ENCODE measurements at places on chromosomes 3 and 15.

DNA sequence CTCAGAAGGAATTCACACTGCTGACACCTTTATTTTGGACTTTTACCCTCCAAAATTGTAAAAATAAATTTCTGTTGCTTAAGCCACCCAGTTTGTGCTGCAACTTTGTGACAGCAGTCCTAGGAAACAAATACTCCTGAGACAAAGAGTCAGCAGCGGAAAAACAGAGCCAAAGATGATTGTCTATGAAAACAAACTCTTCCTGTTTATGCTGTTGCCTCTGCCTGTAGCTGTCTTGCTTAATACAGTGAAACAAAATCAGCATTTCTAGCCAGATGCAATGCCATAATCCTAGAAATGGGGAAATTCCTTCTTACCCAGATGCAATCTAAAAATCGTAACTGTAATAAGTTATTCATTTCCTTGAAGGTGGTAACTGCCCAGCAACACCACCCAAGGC, 387.5 kb upstream of the ATP11B start:
- DNase-seq, result no peak

DNA sequence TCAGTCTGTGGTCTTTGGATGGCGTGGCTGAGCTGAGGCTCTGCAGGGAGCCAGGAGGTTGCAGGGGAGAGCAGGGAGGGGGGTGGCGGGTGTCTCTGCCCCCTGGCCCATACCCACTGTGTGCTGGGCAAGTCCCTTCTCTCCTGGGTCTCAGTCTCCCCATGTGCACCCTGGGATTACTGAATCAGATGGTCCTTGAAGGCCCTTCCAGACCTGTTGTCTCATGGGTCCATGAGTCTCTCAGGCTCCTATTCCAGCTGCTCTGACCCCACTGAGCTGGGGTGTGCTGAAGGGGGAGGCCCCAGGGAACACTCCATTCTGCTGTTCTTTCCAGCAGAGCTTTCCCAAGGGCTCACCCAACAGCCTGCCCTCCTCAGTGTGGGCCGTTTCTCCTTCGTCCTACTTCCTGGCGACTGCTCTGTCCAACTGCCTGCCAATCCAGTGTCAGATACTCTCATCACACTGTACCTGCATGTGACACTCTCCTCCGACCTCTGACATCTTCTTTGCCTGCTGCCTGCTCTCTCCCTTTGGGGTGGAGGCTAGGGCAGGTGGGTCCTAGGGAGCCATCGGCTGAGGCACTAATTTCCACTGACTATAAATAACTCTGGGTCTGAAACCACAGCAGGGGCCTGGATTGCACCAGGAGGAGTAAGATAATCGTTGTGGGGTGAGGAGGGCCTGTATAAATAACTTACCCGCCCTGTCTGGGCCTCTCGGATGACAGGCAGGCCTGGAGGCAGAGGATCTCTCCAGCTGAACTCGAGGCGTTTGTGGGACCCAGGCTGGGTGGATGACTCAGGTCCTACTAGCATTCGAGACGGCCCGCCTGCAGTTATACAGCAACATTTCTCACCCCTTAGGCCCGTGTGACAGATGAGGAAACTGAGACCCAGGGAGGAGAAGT, 67.1 kb downstream of the ATP2B2 start:
- DNase-seq, result no peak

DNA sequence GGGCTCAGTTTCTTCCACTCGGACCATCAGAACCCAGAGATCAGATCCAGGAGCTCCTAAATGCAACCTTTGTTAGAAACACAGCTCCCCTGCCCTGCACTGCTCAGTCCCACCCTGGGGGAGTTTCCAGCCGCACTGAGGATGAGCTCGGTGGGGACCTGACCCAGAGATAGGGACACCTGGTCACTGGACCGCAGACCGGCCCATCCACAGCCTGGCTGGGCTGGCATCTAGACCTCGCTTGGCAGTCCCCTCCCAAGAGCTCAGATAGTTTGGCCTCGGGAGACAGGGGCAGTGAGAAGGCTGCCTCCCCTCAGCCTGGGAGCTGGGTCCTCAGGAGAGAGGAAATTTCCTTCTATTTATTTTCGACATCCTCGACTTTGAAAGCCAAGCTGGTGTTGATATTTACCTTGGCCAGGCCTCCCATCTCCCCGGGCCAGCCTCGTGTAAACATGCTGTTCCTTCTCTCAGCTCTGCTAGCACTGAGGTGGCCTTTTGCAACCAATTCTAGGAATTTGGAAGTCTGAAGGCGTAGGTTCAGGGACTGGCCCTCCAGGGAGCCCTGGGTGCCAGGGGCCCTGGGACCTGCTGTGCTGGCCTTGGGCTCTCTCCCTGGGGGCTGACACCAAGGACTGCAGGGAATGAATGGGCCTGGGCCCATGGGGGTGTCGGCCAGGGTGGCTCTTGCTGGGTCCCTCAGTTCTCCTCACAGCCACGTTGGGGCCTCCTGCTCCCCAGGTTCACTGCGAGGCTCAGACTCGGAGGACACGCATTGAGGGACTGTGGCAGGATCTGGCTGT, 90.1 kb downstream of the VGLL4 start:
- no peak for DNase-seq

- no peak for DNase-seq
Measured at GRCh38 chr15:77578641-77579372, 53.9 kb downstream of the LINGO1 start.

DNA sequence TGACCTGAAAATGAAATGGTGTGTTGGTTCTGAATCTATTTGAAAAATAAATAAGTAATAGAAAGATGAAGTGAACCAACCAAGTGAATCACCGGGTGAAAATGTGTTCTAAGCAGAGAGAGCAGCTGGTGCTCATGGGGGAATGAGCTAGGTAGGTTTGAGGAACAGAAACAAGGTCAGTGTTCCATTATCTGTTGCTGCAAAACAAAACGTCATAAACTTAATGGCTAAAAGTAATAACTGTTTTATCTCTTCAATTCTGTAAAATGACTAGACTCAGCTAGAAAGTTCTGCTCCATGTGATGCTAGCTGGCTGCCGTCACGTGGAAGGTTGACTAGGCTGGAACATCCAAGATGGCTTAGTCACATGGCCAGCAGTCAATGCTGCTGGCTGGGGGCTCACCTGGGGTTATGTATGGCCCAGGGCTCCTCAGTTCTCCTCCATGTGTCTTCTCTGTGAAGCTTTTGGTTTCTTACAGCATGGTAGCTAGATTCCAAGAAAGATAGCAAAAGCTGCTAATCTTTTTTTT, 13.3 kb upstream of the SH3BP5 start:
- no peak for DNase-seq

DNA sequence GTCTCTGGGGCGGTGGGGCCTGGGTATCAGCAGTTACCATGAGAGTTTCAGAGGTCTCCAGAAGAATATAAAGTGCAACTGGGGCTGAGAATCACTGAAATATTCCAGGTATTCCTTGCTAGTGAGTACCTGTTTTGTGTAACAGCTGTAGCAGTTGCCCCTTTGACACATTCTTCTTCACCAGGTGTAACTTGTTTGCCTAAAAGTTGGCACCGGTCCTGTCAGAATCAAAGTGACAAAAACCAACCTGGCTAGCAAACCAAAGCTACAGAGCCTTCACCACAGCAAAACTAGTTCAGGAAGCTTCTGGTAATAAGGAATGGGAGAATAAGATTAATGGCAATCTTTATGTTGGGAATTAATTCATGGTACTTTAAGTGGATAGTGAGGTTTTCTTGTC, 296.0 kb downstream of the NAALADL2 start:
- DNase-seq, result no peak

GRCh38 chr3:55172913-55173312, 245.1 kb upstream of the LRTM1 start:
- DNase-seq, result no peak

- no peak for DNase-seq
Measured at GRCh38 chr3:37272741-37273140, 98.4 kb upstream of the LRRFIP2 start.

GRCh38 chr15:98518823-98519561, 129.3 kb upstream of the IGF1R start:
- DNase-seq, result peak; percentile 45

- no peak for DNase-seq
Measured at GRCh38 chr15:42141246-42141645, 15.2 kb downstream of the PLA2G4F start.

DNA sequence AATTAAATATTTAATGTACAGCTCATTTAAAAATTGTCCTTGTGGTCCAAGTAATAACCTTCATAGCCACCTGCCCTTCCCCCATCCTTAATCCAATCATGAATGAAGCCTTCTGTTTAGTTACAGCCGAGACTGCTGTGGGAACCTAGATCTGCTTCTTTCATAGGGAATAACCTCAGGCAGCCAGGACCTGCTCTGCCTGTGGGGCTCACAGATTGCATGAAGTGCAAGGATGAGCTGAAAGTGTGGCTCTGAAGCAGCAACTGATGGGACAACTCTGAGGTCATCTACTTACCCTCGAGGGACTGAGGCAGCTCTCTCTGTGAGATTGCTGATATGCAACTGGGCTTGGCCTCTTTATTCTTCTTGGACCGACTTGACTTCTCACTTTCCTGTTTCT, 169.8 kb downstream of the POTEB3 start:
- DNase-seq, result no peak

DNA sequence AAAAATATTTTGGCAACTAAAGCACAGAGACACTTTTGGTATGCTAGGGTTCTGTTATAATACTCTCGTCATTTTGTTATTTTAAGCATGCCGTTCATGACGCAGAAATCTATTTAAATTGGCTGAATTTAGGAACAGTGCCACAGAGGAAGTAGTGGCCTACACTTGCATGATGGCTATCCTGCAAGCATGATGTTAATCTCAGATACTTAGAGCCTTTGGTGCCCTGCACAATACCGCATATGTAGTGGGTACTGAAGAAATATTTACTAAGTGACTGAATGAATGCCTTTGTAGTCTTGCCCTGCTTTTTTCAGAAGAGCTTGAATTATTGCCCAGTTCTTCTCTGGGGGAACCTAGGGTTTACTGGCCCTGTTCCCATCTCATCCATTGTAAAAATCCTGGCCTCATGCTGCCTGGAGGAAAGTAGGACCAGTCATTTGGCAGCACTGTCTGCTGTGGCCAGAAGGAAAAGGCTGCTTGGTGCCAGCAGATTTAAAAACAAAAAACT, 79.0 kb downstream of the SERPINI1 start:
- DNase-seq, result no peak

GRCh38 chr15:29103824-29104565, 165.6 kb downstream of the NSMCE3 start:
- peak; percentile 79 for DNase-seq

- DNase-seq, result no peak
Measured at GRCh38 chr3:136624894-136625815, 127.0 kb downstream of the STAG1 start.

DNA sequence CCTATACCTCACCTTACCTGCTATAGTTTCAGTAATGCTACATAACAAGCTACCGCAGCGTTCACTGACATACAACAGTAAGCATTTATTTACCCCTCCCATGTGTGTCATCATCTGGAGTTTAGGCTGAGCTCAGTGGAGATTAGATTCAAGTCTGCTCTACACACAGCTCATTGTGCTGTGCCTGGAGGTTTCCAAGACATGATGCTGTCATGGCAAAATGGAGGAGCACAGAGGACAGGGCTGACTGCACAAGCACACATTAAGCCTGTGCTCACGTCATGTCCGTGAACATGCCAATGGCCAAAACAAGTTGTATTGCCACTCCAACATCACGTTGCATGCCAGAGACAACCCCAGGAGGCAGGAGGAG, 333.8 kb upstream of the TRIM42 start:
- no peak for DNase-seq

DNA sequence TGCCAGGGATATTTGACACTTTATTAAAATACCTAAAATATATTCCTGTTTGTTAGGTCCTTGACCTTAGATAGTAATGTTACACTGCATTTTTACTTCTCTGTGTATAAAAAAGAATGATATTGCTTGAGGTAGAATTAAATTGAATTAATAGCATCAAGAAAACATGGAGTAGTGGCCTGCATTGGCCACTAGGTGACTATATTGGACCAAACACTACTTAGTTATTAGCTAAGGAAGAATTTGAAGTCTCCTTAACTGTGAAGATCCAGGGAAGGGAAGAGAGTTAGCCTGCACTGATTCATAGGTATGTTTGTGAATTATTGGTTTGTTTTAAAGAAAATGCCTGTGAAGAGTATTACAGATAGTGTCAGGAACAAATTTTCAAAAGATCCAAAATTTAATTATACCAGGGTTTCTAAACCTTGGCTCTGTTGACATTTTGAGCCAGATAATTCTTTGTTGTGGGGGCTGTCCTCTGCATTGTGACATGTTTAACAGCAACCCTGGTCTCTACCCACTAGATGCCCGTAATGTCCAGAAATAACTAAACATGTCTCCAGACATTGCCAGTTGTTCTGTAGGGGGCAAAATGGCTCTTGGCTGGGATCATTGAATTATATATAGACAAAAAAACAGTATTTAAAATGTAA, 103.6 kb upstream of the THSD4 start:
- no peak for DNase-seq

DNA sequence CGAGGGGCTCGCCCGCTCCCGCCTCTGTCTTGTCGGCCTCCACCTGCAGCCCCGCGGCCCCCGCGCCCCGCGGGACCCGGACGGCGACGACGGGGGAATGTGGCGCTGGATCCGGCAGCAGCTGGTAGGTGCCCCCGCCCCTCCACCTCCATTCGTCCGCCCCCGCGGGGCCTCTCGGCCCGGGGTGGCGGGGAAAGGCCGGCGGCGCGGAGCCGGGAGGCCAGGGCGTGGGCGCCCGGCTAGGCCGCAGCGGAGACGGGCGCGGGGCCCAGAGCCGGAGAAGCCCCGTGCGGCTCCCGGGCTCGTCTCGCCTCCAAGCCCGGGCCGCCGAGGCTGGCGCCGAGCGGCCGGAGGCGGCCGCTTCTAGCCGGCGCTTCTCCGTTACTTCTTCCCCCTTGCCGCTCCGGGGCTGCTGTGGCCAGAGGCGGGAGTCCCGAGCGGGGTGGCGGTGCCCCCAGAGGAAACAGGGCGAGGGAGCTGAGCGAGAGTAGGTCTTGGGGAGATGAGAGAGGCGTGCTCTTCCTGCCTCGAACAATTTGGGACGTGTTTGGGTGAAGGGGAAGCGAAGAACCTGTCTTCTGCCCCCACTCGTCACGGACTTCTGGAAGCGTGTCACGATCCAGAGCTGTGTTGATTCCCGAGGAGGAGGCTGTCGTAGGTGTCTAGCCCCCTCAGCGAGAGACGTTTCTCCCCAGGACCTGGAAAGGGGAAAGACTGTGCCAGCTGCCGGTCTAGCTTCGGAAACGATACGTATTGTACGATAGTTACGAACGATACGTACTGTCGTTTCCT, 555 bp downstream of the ATP11B start:
- DNase-seq, result peak; percentile 75

Data from activated T-cell treated with anti-CD3 and anti-CD28 coated beads, Interleukin-2, amount 50 U/mL, for 24 hours (primary cell).